ENCODE measurements at places on chromosomes 2 and 18. TPM values are rescaled to one million over a fixed set of nuclear protein-coding genes. Genes with fewer than 3 reads are reported as not detected.

The MAB21L4 gene
- not detected for total RNA-seq

The PLGLB2 gene
- total RNA-seq, result 0.98 TPM

The HRH4 gene
- not detected for total RNA-seq

The SNTG2 gene
- total RNA-seq, result 5.2 TPM

The ATOH8 gene
- 79.7 TPM for total RNA-seq

The FAM237A gene
- not detected for total RNA-seq

The CNGA3 gene
- 13.7 TPM for total RNA-seq

The HMSD gene
- not detected for total RNA-seq

The NEU4 gene
- total RNA-seq, result 1.5 TPM

The ARHGEF4 gene
- 23.7 TPM for total RNA-seq
